Inflammatory macrophage (primary cell): ENCODE measurements at places on chromosomes 1 and 21.

DNA sequence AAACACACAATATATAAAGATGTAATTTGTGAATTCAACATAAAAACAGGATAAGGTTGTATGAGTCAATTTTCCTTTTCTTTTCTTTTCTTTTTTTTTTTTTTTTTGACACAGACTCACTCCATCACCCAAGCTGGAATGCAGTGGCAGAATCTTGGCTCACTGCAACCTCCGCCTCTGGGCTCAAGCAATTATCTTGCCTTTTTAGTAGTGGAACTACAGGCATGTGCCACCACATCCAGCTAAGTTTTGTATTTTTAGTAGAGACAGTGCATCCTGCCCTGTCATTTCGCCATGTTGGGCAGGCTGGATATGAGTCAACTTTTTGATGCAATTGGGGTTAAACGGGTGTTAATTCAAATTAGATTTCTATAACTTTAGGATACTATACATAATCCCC is 10.3 kb upstream of the SPRR2B start:
- DNase-seq: no peak

DNA sequence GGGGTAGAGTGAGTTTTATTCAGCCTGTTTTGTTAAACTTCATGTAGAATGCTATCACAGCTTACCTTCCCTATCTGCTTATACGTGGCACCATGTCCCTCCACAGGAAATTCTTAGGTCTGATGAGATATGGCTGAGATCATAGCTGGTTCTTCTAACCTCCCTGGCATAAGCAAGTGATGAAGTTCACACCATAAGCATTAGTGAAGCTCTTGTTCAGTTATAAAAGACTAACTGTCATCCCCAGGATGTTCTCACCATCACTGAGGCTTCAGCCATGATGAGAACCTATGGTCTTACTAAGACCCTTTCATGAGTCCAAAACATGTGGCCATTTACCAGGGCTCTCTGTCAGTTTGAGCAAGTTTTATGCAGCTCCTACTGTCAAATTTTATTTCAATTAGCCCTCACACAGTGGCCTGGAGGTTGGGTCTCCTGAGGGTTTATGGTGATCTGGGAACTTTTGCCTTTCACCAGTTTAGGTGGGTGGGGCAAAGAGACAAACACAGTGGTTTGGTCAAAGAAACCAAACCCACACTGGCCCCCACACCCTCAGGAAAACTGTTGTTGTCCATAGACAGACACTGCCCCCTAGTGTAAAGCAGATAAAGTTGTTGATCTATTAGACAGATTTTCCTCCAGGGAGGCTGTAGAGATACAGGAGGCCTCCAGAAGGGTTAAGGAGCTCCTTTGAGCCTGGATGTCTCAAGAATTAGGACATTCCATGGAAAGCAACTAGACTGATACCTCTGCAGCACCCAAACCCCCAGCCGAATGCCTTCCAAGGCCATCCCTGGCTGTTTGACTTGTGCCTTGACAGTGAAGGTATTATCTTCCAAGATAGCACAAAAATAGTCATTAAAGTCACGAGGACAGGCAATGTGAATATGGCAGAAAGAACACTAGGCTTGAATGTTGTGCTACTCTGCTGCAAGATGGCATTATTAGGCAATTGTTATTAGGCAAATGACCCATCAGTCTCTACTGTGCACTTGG is 5.0 kb downstream of the SLC22A15 start:
- DNase-seq: peak; percentile 42

DNA sequence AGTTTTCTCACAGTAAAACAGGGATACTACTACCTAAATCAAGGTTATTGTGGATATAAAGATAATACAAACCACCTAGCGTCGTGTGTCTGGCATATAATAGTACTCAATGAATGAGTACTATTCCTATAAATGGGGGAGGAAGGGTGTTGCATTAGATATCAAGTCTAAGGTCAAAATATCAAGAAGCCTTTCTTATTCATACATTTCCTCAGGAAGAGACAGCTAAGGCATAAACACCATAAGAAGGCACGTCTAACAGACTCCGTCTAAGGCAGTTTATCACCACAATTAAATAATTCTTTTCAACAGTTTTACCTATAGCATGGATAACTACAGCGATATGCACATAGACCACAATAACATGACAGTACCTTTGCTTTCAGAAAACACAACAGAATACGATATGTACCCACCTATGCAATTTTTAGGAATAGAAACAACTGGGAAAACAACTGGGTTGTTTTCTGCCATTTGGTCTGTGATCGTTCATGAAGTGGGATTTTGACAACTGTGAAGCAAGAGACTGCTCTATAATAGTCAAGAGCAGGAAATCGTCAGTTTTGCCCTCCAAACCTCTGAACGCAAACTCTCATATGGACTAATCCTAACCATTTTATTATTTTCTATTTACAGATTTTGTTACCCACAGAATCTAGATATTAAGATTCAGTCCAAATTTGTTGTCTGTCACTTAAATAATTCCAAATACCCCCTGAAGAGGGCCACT is 53.1 kb downstream of the HNRNPR start:
- no peak for DNase-seq

DNA sequence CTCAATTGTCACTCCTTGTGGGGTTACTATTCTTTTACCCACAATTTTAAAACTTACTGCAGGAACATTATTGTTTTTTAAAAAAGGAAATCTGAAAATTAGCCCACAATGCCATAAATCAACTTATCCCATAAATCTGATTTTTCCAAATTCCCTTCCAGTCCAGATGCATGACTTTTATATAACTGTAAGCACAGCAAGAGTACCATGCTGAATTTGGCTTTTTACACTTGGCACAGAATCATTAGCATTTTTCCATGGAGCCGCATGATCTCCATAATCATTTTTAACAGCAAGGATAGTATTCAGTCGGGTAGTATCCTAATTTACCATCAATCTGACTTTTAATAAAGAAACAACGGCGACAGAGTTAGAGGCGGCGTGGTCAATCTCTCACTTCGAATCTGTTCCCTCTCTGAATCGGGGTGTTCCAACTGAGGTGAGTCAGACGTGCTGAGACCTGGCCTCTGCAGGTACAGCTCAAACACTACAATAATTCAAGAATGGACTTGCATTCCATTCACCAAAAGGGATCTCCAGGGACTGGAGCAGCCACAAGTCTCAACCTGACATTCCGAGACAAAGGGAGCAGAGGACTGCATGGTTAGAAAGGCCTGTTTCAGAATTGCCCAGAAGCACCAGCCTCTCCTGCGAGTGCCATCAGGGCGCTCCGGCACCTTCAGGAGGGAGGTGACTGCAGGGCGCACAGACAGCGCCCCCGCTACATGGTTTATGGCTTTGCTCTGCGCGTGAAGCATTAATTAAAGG is 48.9 kb downstream of the SLC66A1 start:
- no peak for DNase-seq

- DNase-seq: peak; percentile 69
Observed at GRCh38 chr21:29168891-29169315, 38.5 kb downstream of the MAP3K7CL start.

DNA sequence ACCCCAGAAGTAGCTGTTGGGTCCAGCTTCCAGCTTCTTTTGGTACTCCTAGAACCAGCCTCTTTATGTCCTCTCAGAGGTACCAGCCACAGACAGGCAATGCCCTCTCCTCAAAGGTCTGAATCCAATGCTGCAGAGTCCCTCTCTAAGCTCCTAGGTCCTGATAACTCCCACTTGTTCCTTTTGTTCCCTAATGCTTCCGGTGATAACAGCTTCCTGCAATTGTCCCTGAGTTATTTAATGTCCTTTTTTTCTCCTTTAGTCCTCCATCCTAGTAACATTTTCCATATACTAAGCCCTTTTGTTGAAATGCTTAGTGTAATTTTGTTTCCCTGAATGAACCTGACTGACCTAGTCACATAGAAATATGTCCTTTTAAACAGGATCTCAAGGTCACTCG is 201.7 kb upstream of the BEND5 start:
- no peak for DNase-seq

DNA sequence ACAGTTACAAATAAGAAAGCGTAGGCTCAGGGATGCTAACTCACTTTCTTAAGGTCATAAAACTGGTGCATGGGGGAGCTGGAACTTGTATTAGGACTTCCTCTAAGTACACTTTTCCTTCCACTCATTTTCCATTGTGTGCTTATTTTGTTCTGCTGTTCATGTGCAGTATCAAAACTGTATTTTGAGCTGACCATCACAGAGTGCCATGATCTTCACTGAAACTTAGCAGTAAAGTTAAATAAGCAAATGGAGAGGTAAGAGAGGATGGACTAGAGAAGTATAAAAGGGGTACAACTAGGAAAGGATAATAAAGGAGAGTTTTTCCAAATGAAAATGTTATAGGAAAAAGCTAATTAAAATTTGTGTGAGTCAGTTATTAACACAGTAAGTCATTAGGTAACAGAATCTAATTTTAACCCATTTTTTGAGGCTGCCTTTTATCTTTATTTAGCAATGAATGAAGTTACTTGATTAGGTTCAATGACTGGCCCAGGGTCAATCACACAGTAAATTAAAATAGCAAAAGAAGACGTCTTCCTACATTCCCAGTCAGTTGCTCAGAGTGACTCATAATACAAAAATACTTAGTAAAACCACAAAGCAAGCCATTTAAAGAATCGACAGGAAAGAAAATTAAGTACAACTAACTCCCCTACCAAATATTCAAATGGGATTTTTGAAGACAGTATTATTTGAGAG is 165.8 kb upstream of the C1orf105 start:
- no peak for DNase-seq

DNA sequence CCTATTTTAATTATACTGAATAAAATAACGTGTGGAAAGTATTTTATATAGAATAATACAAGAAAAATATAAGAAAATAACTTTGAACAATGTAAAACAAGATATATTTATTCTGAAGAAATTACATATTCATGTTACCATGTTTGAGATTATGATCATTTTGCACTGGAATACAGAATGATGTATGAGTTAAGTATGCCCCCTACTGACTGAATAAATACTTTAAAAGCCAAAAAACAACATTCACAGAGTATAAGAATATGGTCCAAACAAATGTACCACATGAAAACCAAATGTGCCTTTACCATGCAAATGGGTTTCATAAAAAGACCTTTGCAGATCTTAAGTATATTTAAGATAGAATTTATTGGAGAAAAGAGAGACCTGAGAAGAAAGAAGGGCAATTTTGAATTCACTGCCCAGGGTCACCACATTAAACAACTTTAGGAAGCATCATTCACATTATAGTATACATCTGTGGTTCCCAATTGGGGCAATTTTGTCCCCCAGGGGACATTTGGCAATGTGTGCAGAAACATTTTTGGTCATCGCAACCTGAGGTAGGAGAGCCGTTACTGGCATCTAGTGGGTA is 136.6 kb upstream of the GFI1 start:
- no peak for DNase-seq

- DNase-seq: no peak
Observed at GRCh38 chr1:85576642-85577418, 3.7 kb upstream of the CCN1 start.

DNA sequence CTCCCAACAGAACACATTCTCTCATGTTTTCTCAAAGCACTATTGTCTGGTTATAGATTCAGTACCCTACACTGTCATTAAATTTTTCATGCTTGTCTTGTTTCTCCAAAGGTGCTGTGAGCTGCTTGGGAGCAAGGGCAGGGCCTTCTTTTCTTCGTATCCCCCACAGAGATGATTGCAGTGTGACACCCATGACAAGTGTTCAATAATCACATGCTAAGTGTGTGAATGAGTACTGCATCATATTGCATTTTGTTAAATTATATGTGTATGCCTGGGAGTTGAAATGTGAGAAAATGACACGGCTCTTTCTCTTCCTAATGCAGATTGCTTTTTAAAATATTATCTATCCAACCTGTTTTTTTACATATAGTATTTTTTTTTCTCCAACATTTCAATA is 57.3 kb upstream of the MAGI3 start:
- DNase-seq: no peak

- DNase-seq: no peak
Observed at GRCh38 chr1:36871146-36871971, 163.0 kb downstream of the GRIK3 start.

DNA sequence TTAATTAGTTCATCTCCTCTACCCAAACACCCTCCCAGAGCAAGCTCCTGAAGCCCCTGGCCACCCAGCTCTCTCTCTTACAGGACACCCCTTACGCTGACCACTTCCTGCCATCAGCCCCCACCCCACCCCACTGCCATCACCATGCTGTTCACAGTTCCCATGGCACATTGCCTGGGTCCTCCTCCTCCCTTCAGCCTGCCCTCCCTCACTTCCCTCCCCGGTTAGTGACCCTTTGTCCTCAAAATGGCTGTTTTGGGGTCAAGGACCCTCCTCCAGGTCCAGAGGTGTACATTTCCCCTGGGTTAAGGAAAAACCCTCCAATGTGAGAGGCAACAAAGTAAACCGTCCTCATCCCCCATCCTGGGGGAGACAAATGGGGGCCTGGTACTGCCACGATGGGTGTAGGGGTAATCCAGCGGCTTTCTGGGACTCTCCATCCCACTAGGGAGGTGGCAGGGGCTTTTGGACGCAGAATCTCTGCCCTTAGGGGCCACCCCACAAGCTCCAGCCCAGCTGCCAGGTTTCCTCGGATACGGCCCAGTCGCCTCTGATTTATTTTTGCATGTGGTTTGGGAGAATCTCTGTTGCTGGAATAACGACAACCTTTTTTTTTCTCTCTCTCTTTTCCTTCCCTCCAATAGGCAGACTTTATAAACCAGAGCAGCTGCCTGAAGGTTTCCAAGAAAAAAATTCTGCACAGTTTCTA is 8.5 kb downstream of the CAMK2N1 start:
- DNase-seq: no peak

- DNase-seq: no peak
Observed at GRCh38 chr1:1050577-1051052, 23.5 kb downstream of the RNF223 start.

DNA sequence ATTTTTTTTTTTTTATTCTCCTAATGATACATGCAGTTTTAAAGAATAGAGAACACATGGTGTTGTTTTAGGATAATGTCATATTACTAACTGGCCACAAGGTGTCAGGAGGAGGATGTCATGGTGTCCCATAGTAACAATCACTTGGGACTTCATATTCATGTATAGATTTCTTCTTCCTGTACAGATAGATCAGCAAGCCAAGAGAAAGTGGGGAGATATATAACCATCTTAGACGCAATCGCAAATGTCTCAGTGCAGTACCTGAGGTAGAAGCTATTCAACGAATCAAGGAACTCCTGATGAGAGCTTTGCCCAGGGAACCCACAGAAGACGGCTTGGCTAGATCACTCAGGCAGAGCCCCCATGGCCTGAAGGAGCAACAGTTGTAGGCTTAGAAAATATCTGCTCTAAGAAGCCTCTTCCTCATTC is 12.3 kb downstream of the OR2T11 start:
- DNase-seq: peak; percentile 60

GRCh38 chr1:8706995-8707396 is 110.4 kb downstream of the RERE start:
- DNase-seq: no peak

GRCh38 chr1:211638689-211639101 is 36.7 kb downstream of the NEK2 start:
- DNase-seq: no peak
